ENCODE measurements at places on chromosomes 6 and 20. TPM values are rescaled to one million over a fixed set of nuclear protein-coding genes. Genes with fewer than 3 reads are reported as not detected.

RCAN2 gene
- total RNA-seq, result 6.7 TPM

BPIFB4 gene
- total RNA-seq, result not detected

TRIM15 gene
- not detected for total RNA-seq

IMPG1 gene
- not detected for total RNA-seq

AIF1 gene
- 60.1 TPM for total RNA-seq

B3GALT4 gene
- 10.7 TPM for total RNA-seq

EBF4 gene
- total RNA-seq, result 6.0 TPM

CST5 gene
- not detected for total RNA-seq

SYCP2 gene
- total RNA-seq, result 2.2 TPM

AVP gene
- total RNA-seq, result 0.96 TPM

MEP1A gene
- total RNA-seq, result 0.35 TPM

ARMC2 gene
- 10.0 TPM for total RNA-seq

SLC4A11 gene
- total RNA-seq, result 1.2 TPM

C6orf15 gene
- not detected for total RNA-seq

NRSN1 gene
- not detected for total RNA-seq

SMPDL3A gene
- 7.4 TPM for total RNA-seq
